Fibroblast of skin of right quadriceps (primary cell): ENCODE measurements at places on chromosomes 7 and 10.

DNA sequence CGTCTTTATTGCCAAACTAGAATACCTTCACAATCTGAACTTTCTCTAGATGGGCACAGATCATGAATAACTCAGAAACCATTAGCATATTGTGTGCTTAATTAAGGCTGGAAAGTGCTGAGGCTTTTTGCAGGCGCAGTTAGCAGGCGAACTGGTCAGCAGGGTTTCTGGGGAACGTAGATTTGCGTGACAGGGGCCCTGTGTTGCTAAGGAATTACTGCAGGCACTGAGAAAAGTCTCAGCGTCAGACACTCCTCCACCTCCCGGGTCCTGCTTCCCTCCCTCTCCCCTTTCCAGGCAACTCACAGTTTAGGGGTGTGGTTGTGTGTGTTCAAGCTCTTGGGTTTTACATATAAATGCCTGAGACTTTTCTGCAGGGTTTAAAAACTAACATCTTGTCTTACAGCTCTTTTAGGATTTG, 2.2 kb downstream of the MAP3K8 start:
- DNase-seq = peak; percentile 71

DNA sequence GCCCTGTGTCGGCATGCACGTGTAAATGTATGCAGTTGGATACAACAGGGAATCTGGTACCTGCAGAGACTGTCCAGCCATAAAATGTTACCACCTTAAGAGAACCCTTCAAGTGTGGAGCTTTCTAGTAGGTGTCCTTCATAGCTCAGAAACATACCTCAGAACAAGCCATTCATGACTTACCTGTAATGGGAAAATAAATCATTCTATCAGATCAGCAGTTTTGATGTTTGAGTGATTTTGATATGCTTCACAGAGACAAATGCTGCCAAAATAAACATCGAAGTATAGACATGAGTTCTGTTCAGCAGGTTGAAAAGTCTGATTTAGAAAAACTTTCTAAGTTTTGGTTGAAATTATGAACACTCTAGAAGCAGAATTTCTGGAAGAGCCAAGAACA, 33.5 kb upstream of the UMAD1 start:
- no peak for DNase-seq

GRCh38 chr10:85609509-85609908, 757.1 kb downstream of the GRID1 start:
- no peak for DNase-seq

DNA sequence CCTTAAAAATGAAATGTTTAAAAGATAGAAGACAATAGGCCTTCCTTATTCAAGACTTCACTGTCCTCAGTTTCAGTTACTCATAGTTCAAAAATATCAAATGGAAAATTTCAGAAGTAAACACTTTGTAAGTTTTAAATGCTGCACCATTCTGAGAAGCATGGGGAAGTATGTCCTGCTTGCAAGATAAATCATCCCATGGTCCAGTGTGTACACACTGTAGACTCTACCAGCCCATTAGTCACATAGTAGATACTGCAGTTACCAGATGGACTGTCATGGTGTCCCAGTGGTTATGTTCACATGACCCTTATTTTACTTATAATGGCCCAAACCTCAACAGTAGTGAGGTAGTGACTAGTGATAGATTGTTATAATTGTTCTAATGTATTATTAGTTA, 69.5 kb downstream of the PTPN12 start:
- no peak for DNase-seq

- no peak for DNase-seq
These were observed 3.6 kb downstream of the TMEM254 start for GRCh38 chr10:80081801-80082750.

GRCh38 chr7:2313450-2314208, 612 bp downstream of the SNX8 start:
- no peak for DNase-seq

GRCh38 chr7:44287488-44288380, 37.7 kb downstream of the CAMK2B start:
- DNase-seq = no peak

DNA sequence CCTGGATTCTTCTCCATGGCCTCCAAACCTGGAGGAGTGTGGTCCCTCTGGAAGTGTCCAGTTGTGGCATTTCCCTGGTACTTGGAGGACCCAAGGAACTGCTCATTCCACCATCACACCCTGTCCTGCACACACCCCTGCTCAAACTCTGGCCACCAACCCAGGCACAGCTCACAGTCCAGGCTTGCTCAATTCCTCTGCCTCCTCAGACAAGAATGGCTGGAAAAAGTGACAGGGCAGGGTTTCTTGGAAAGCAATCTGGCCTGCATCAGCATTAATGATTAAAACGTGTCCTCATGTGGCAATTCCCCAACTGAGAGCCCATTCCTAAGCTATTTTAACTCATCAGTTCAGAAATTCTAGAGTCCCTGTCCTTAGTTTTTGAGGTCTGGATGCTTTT, 17.2 kb upstream of the TPST1 start:
- DNase-seq = peak; percentile 65

DNA sequence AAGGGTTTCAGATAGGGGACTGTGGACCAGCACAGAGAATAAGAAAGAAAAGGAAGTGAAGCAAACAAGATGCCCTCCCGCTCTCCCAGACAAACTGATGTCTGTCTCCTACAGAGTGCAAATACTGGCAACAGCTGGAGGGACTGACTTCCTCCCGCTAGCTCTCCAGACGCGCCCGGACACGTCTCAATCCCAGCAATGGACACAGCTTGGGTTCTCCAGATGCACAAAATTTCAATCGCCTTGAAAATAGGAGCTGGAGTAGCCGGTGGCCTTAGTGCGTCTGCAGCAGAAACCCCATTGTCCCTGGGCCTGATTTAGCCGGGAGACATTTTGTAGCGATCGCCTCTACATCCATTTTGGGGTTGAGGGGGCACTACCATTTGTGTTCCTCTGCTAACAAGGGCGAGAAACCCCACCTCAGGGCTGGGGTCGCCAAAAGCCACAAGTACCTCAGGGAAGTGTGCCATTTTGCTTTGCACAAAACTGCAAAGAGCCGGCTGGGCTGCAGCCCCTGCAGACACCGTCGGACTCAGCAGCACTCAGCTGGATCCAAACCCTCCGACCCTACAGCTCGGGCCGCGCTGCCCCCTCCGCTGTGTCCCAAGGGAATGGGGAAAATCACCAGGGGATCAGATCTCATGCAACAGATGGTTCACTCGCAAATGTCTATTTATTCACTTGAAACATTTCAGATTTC, 5.9 kb downstream of the CPA2 start:
- DNase-seq = no peak

DNA sequence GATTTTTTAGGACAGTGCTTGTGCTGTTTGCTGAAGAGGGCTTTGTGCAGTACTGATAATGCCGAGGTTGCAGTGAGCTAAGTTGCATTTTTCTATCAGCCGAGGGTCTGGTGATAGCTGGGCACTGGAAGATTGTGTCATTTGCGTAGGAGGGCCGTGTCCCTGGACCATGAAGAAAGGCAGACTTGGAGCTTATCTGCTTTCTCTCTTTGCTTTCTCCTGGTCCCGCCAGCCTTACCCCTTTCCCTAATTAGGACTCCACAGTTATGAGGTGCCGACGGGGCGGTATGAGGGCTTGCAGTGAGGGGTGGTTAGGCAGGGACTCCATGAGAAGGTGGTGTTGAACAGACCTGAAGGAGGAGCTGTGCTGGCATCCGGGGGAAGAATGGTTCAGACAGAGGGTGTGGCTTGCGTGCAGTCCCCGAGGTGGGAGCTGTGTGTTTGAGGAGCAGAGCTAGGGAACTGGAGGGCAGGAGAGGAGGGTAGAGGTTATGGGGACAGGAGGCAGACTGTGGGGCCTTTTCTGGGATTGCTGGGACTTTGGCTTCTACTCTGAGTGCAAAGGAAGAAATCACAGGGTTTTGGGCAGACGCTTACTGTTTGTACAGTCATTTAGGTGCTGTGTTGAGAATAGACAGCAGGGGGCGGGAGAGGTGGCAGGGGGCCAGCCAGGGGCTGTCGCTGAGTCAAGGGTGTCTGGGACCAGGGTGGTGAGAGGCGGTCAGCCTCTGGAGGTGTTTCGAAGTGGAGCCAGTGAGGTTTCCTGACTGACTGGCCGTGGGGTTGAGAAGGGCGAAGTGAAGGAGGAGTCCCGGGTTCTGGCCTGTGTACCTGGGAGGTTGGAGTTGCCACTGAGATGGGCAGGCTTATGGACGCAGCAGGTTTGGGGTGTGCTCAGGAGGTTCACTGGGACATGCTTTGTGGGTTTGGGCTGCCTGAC, 43.4 kb downstream of the PRF1 start:
- peak; percentile 39 for DNase-seq

DNA sequence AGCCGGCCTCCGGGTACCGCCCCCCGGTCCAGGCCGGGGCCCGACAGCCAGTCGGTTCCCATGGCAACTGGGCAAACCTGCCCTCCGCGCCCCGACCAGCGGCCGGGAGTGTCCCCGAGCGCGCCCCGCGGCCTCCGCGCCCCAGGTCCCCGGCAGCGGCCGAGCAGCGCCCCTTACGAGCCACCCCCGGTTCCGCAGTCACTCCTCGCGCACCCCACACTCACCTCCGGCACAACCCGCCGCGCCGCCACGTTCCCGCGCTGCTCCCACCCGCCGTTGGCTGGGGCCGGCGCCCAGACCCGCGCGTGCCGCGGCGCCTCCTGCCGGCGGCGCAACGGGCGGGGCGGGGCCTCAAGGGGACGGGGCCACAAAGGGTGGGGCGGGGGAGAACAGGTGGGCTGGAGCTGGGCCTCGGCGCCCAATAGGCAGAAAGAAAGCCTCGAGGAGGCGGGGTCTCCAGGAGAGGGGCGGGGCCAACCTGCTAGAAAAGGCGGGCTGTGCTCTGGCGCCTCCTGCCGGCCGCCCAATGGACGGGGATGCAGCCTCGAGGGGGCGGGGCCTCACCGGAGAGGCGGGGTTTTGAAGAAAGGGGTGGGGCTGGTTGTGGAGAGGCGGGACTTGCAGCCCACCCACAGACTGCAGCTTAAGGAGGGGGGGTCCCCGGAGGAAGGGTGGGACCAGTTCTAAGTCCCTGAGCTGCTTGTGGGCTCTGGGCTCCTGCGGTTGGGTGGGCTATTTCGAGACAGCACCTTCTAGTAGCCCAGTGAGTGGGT, at the start of gene RADIL:
RADIL (minus strand) TSS at position 345 of the 773 bp plus-strand sequence. CDS start 5,577 bp downstream, outside the sequence.
- DNase-seq = peak; percentile 91

DNA sequence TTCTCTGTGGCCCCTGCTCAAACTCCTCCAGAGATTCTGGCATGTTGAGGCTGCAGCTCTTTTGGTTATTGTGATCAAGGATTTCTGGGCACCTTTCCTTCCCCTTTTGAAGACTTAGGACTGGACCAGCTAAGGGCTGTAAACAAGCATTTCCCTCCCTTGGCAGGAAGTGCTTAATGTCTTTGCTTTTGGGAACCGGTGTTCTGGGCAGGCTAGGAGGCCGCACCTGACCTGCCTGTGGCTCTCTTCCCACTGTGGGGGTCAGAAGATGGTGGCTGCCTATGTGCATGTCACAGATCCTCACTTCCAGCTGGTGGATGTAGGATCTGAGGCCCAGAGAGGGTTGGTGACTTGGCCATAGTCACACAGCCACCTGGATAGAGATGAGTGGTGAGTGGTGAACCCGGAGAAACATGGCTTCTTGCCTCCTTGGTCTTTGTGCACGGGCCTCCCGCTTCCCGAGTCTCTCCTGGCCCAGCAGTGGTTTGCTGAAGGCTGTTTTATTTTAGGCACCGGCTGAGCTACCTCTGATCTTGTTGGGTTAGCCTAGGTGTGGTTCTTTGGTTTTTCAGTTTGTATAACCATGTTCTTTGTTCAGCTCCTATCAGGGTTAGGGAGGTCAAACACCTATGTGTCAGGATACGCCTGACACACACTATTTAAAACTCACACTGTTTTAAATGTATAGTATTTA, 82.0 kb downstream of the GRK5 start:
- DNase-seq = no peak

DNA sequence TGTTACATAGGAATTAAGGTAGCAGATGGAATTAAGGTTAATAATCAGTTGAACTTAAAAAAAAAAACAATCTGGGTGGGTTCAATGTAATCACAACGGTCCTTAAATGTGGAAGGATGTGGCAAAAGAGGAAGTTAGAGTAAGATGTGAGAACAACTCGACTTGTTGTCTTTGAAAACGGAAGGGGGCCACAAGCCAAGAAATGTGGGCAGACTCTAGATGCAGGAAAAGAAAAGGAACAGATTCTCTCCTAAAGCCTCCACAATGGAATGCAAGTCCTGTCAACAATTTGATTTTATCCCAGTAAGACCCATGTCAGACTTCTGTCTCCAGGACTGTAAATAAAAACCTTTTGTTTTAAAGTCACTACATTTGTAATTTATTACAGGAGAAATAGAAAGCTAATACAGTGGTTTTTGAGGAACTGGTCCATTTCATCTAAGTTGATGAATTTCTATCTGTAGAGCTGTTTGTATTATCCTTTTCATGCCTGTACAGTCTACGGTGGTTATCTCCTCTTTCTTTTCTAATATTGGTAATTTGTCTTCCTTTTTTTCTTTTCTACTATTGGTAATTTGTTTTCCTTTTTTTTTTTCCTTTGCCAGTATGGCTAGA, 8.6 kb downstream of the MCMBP start:
- no peak for DNase-seq

DNA sequence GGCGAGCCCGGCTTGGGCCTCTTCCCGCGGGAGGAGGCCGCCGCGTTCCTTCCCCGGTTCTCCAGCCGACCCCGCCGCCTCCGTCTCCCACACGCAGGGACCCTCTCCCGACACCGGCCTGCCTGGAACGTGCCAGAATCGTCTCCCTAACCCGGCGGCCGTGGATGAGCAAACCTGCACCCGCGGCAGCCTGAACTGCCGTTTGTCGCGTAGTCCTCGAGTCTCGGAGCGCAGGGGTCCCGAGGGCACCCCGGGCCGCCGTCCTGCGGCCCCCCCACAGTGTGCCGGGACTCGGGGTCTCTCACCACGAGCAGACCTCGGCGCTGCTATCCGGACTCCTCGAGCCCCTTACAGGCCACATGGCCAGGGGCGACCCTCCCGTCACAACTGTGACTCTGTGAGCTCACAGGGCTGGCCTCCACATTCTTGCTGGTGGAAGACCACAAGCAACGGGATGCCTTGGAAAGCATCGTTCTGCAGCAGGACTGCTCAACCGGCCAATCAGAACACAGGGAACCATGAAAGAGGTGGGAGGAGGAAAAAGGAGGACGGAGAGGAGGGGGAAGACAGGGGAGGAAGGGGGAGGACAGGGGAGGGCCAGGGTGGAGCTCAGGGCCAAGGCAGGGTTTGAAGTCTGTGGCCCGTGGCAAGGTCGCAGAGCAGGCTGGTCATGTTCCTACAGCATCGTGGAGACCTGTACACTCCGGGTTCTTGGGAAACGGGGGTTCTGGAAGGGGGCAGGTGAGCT, 276.9 kb downstream of the DNAJB6 start:
- no peak for DNase-seq

- no peak for DNase-seq
These were observed 67.0 kb downstream of the SYPL1 start for GRCh38 chr7:106045139-106045538.
